ENCODE measurements at places on chromosomes 5 and 9.

GRCh38 chr5:17384181-17384580, 113.8 kb upstream of the TAF11L2 start:
- no peak for DNase-seq

- no peak for DNase-seq
These were observed 284.2 kb downstream of the NSG2 start for GRCh38 chr5:174329738-174330137.

DNA sequence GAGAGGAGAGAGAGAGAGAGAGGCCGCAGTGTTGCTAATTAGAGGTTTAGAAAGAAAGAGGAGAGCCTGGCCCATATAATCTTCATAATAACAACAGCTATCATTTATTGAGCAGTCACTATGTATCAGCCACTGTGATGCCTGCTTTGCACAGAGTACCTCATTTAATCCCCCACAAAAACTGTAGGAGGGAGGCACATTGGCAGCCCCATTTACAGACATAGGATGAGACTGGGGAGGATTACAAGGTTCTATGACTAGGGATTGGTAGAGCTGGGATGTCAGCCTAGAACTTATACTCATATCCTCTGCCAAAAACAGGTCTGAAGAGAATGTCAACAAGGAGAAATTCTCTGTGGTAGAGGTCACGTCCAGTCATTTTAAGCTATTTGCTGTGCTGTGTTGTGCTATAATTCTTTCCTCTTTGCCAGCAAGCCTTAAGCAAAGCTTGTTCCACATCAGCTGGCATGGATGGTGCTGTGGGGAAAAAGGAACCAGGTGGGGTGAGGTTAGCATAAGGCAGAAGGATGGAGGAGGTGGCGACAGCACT, 6.7 kb upstream of the GCNT4 start:
- DNase-seq = no peak

DNA sequence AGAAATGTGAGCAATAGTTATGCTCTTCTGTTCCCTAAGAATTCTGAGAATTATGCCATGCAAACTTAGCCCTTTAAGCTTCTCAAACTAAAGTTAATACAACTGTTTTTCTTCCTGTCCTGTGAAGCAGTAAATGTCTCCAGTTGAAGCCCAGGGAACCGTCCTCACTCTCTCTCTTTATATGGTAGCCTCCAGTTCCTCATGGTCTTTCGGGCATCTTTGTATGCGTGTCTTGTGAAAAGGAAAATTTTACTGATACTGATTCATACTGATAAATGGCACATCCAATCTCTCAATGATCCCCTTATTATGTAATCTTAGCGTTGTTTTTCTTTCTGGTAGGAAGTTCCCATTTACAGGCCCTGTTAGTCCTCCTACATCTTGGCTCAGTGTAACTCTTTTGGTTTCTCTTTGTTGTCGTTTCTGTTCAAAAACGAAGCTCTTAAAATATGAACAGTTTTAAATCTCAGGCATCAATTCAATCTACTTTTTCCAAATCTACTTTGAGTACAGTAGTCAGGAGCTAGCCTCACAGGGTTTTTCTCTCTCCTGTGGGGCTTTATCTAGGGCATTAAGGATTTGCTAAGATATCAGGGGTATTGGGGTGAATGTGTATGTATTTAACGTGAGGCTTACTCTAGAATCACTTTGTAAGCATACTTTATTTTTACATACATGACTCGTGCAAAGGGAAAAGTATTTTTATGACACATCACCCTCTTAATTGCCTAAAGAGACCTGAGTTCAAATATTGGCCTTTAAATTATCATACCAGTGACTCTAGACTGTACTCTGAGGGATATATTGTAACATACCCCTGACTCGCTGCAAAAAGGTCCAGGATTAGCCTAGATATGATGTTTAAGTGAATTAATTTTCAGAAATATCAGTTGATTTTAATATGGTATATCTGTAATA, 258.0 kb downstream of the NR3C1 start:
- no peak for DNase-seq

GRCh38 chr5:80083101-80083890, 48.1 kb downstream of the THBS4 start:
- no peak for DNase-seq

GRCh38 chr9:88418025-88418424, 29.8 kb downstream of the SPIN1 start:
- DNase-seq = no peak

GRCh38 chr9:97315550-97315949, 8.1 kb downstream of the CCDC180 start:
- DNase-seq = no peak

- no peak for DNase-seq
These were observed at the start of gene GDA for GRCh38 chr9:72149231-72149975. GDA (plus strand) TSS chr9:72149440; CDS start chr9:72149560, 120 bp downstream.

- DNase-seq = no peak
These were observed 100.1 kb downstream of the PSAT1 start for GRCh38 chr9:78397045-78397444.

- no peak for DNase-seq
These were observed 33.8 kb upstream of the TJP2 start for GRCh38 chr9:69140123-69140735.

DNA sequence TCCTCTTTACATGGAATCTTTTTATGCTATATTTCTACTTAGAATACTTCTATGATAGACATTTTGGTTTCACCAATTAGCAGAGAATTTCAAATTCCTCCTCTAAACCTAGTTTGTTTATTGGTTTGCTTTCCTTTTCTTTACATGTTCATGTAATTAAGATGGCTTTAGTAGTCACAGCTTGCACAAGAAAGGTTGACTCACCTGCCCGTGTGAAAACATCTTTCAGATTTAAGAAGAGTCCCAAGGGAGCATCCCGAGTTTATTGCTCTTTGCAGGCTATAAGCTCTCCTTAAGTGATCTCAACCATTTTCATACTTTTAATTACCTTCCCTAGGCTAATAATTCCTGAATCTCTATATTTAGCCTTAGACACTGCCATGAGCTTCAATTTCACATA, 28.9 kb downstream of the TYRP1 start:
- no peak for DNase-seq

DNA sequence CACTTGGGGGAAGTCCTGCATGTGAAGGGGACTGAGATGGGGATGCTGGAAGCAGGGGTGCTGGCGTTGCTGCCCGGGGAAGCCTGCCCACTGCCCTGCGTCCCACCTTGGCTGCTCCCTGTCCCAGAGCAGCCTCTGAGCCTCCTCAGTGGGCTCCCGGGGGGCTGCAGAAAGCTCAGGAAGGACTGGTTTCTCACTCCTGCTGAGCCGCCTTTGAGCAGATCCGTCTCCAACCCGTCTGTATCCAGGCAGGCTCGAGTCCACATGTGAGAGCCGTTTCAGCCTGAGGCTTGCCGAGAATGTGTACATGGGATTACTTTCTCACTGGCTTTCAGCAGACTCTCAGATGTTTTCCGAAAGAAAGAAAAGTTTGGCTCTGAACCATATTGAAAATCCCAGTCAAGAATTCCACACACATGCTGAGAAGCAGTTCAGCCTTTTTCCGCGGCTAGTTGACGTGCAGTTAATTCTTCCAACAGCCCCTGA, 95.3 kb upstream of the COL5A1 start:
- no peak for DNase-seq

GRCh38 chr9:121818016-121818661, 166.7 kb downstream of the DAB2IP start:
- no peak for DNase-seq

DNA sequence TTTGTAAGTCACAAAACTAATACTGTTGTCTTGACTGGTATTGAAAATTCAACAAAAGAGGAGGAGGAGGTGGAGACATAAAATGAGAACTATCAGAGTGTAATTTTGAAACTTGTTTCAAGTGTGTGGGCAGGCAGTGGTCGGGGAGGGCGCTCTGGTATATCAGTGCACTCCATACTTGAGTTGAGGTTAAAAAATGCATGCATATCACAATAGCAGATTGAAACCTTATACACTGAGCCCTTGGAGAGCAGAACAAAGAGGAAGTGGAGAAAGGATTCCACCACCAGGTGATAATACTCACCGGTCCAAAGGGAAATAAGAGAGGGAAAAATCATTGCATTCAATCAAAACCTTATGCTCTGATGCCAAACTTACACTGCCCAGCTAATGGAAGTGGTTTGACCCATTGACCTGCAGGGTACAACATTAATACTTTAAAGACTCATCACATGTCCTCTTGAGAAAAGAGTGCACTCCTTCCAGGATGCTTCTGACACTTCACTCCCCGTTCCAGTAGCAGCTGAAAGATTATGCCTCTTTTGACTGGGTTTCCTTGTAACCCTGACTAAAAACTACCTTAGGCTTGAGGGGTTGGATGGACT, 79.5 kb upstream of the FAM169A start:
- DNase-seq = no peak

GRCh38 chr9:100602342-100602801, 24.5 kb downstream of the CAVIN4 start:
- no peak for DNase-seq

DNA sequence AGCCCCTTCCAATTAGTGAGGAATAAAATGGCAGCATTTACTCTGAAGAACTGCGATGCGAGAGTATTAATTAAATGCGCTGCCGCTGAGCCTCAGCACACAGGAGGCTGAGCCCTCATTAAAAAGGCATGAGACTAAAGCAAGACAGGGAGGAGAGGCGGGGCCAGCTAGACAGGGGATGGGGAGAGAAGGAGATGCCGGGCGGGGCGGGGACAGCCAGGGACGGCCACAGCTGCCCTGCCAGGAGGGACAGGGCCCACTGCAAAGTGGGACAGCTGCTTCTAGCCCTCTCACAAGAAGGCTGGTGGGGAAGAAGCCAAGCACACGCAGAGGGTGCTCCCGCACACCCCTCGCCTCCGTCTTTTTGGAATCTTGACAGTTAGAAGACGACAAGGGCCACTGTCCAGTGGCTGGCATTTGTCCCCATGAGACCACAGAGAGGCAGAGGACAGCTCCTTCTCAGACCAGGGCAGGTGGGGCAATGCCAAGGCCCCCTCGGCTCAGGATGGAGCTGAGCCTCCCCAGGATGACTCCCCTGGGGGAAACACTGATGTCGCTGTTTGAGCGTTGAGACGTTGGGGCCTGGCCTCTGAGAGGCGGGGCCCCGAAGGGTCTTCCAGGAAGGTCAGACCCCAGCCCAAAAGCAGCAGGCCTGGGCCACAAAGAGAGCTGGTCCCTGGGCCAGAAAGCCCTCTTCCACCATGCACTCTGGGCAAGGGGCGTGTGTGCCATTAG, 26.9 kb downstream of the ADAMTS2 start:
- no peak for DNase-seq

DNA sequence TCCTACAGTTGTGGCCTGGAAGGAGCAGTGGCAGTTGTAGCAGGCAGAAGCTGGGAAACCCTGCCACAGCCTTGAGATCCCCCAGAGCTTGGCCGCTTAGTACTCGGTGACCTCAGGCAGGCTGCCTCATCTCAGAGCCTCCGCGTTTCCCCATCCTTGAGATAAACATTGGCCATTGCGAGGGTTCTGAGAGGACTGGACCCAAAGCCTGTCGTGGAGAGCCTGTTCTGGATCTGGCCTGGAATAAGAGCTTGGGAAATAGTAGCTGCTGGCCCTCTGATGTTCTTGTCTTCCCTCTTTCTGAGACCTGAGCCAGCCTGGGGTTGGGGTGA, 1.3 kb downstream of the MIGA2 start:
- no peak for DNase-seq

- no peak for DNase-seq
These were observed 4.1 kb downstream of the KIF4B start for GRCh38 chr5:155017610-155018009.

GRCh38 chr5:73673161-73673591, 47.2 kb downstream of the ARHGEF28 start:
- DNase-seq = no peak

GRCh38 chr5:142866563-142867275, 96.5 kb downstream of the ARHGAP26 start:
- DNase-seq = no peak

DNA sequence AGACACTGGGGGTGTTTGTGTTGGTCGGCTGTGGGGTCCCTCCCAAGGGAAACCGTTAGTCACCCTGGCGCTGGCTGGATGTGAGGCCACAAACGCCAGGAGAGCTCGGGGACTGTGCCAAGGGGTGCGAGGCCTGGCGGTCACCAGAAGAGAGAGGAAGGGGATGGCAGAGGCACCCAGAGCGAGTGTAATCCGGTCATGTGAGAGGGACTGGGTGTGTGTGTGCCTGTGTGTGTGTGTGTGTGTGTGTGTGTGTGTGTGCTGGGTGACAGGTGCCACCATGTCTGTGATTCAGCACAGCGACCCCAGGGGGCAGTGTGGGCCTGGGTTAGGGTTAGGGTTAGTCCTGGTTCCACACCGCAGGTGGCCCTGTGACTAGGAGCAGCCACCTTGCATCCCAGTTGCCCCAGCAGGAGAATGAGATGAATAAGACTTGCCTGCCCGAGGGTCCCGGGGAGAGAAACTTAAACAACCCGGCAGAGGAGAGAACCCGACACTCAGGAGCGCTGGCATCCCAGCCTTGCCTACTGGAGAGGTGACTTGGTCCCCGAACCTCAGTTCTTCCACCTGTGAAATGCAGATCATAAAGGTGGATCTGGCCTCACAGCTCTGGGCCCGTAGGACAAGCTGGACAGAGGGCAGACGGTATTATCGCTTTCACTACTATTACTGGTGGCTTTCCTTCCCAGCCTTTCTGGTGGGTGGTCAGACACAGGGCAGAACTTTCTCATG, 1.4 kb upstream of the ADAMTSL2 start:
- DNase-seq = peak; percentile 34

DNA sequence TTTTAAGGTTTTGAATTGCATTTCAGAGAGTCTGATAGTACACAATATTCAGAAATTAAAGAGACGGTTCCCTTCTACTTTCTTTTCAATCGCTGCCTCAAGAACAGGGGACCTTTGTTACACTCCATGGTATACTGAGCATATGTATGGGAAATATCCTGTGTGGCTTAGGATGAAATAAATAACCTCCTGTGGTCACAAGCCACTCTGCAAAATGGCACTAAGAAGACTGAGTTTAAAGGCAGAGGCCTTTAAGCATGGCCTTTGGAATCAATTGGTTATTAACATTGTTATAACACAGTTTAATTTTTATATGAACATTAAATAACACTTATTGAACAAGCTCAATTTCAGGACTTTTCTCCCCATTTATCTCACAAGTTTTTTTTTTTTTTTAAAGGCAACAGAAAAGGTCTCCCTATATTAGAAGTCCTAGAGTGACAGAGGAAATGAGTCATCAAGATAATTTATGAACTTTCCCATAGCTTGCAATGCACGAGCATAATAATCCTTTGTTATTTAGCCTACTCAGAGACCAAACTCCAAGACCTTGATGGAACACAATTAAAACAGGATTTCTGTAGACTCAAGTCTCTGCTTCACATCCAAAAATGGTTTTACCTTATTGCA, 341.9 kb downstream of the TMEM167A start:
- no peak for DNase-seq

DNA sequence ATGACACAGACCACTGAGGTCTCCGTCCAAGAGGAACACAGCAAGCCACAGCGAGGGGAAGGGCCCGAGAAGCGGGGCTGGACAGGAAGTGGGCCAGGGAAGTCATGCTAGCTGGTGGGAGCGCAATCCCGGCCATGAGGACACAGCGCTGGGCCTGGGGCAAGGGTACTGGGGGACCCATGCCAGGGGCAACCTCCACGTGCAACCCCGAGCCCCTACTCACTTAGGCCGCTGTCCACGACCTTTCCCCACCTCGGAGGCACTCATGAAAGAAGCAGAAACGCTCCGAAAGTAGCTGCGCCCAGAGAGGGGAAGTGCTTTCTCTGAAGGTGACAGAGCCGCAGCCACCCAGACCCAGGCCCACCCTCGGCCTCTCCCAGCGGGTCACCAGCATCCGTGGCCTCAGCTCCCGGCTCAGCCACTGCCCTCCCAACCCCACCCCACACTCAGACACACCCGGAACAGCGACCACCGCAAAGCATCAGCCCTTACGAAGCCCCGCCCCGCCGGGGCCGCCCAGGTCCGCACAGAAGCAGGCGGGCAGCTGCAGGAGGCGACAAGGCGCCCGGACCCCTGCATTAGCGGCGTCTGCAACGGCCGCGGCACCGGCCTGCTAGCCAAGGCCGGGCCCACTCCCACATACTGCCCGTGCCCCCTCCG, 782 bp downstream of the BICD2 start:
- no peak for DNase-seq

All from stimulated activated CD8-positive, alpha-beta memory T cell treated with anti-CD3 and anti-CD28 coated beads, Interleukin-7, amount 100 ng/mL, for 1 hour (primary cell).